ENCODE measurements at places on chromosomes 3 and 15.
A peak's percentile ranks its signal among the peaks of the same experiment; 100 is the strongest.

GRCh38 chr15:81043281-81043934, 42.7 kb downstream of the TLNRD1 start:
- no peak for DNase-seq

DNA sequence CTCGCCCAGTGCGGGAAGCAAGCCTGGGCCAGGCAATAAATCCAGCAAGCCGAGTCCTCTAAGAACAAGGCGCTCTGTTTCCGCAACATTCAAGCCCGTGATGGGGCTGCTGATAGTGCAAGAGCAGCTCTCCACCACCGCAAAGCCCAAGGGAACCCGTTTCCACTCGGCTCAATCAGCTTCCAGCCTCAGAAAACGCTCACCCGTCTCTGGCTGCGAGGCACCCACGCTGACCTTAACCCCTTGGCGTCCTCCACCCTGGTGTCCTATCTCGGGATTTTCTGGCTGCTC, 17.8 kb downstream of the SPATA12 start:
- DNase-seq = peak; percentile 81

DNA sequence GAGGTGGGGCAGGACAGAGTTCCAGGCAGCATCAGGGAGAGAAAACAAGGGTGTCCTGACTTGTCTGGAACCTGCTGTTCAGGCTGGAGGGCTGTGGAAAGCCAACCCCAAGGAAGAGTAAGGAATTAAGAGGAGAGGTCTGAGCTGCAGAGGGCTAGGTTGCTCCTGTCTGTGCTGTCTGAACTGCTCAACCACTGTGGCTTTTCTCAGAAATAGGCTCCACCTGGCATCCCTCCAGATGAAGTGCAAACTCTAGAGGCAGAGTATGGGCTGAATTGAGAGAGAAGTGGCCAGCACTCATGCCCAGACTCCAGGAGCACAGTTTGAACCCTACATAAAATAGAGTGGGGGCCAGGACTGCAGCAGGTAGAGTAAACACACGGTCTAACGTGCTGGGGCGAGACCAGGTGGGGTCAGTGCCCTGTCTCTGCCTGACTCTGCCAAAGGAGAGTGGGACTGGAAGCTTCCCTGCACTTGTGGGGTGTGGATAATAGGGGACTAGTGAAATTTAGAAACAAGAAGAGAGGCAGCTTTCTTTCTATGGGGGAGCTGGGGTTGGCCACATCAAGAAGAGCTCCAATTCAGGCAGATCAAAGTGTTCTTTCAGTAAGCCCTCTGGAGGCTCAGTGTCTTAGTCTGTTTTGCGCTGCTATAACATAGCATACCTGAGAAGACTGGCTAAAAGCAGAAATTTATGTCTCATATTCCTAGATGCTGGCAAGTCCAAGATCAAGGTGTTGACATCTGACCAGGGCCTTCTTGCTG, 28.0 kb upstream of the MNS1 start:
- DNase-seq = no peak

DNA sequence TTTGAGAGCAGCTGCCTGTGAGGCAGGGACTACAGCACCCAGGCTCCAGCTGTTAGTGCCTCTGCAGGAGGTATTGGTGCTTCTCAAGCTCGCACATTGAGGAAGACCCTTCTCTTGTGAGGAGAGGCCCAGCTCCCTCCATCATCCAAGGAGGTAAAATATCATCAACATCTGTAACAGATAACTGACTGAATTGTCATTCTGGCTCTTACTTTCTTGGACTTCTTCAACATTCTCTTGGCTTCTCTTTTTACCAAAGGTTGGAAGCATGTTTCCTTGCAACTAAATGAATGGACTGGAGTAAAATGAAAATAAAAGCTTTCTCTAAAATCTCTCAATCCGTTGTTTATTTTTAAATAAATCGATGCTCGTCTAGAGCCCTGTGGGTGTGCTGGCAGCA, 53.1 kb upstream of the PXYLP1 start:
- DNase-seq = no peak

DNA sequence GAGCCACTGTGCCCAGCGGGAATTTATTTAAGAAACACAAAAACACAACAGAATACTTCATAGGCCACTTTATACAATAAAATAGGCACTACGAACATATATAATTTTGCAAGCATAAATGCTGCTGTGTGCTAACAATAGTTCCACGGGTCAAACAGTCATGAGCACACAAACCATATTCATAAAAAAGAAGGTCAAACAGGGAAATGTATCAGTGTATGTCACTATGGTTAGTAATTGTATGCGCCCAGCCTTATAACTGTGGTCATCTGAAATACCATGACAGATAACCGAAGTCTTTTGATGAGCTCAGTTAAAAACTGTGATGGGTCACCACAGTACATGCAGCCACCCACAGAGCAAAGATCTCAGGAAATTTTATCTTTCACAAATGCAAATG, 38.1 kb upstream of the NR2C2 start:
- no peak for DNase-seq
